ENCODE measurements at places on chromosomes 12 and 14.

GRCh38 chr14:58100735-58101368 lies 51.2 kb downstream of the ARMH4 start:
- DNase-seq: no peak
- no peak overlapping the region for H3K27ac ChIP-seq
- H3K36me3 ChIP-seq: no peaks in the 10 kb centered on the region
- no peaks in the 10 kb centered on the region for H3K4me1 ChIP-seq
- H3K27me3 ChIP-seq: peaks cover 8% of the 10 kb centered on the region
- H3K4me3 ChIP-seq: no peak overlapping the region

- no peak for DNase-seq
- peaks cover 4% of the 10 kb centered on the region for H3K27me3 ChIP-seq
- H3K27ac ChIP-seq: no peak overlapping the region
- no peaks in the 10 kb centered on the region for H3K4me1 ChIP-seq
- H3K36me3 ChIP-seq: no peaks in the 10 kb centered on the region
These were observed 13.8 kb upstream of the DGLUCY start for GRCh38 chr14:91100102-91100501.

GRCh38 chr14:23589606-23590005 lies 11.0 kb upstream of the JPH4 start:
- peaks cover 5% of the 10 kb centered on the region for H3K4me1 ChIP-seq
- no peaks in the 10 kb centered on the region for H3K36me3 ChIP-seq
- DNase-seq: no peak

DNA sequence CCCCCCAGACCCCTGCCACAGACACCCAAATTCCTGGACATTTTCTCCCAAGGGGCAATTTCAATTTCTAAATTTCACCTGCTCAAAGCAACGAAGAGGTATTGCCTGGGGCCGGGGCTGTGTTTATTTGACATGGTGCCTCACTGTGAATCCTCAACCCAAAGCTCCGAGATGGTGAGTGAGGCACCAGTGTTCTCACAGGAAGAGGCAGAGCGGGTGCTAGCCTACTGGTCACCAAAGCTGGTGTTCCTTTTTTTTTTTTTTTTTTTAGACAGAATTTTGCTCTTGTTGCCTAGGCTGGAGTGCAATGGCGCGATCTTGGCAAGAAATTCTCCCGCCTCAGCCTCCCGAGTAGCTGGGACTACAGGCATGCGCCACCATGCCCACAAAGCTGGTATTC lies 14.8 kb upstream of the SH2B3 start:
- no peak overlapping the region for H3K27ac ChIP-seq
- H3K27me3 ChIP-seq: peaks cover 4% of the 10 kb centered on the region
- H3K4me1 ChIP-seq: no peaks in the 10 kb centered on the region
- no peak overlapping the region for H3K4me3 ChIP-seq
- H3K36me3 ChIP-seq: no peaks in the 10 kb centered on the region
- no peak for DNase-seq

GRCh38 chr12:61797266-61797665 lies 462.9 kb upstream of the USP15 start:
- H3K36me3 ChIP-seq: no peaks in the 10 kb centered on the region
- no peak overlapping the region for H3K4me3 ChIP-seq
- H3K27me3 ChIP-seq: no peaks in the 10 kb centered on the region
- DNase-seq: no peak

- no peak overlapping the region for H3K4me3 ChIP-seq
- H3K27ac ChIP-seq: no peak overlapping the region
- H3K36me3 ChIP-seq: no peaks in the 10 kb centered on the region
These were observed 27.5 kb downstream of the WIF1 start for GRCh38 chr12:65093606-65094005.

DNA sequence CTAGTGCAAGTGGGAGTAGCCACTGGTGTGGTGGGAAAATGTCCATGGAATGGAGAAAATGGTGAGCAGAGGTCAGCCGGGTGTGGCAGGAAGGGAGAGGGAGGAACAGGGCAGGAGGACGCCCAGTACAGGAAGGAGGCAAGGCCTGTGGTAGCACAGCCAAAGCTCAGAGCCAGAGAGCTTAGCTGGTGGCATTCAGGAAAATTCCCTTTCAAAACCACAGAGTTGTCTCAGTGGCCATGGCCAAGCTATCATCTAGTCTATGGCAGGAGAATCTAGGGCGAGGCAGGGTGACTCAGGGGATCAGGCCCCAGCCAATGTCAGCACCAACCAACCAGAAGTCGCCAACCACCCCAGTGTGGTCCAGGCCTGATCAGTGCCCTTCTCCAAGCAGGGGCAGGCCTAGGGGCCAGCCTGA lies 67.7 kb upstream of the DDX11 start:
- no peaks in the 10 kb centered on the region for H3K27me3 ChIP-seq
- no peak overlapping the region for H3K4me3 ChIP-seq
- DNase-seq: no peak
- no peaks in the 10 kb centered on the region for H3K4me1 ChIP-seq
- H3K36me3 ChIP-seq: no peaks in the 10 kb centered on the region

- DNase-seq: no peak
- no peak within 1 kb of the TSS for H3K27ac ChIP-seq
- no peak within 1 kb of the TSS for H3K4me3 ChIP-seq
- no peaks in the 10 kb centered on the region for H3K27me3 ChIP-seq
- H3K36me3 ChIP-seq: no peaks in the 10 kb centered on the region
These were observed at the start of gene C14orf132 for GRCh38 chr14:96038920-96039632. Gene C14orf132, plus strand, starts transcription at chr14:96039362. Its CDS starts 139 bp downstream, at chr14:96039501.

- no peak overlapping the region for H3K27ac ChIP-seq
- H3K36me3 ChIP-seq: no peaks in the 10 kb centered on the region
- no peak overlapping the region for H3K4me3 ChIP-seq
- DNase-seq: peak; percentile 62
- H3K4me1 ChIP-seq: no peaks in the 10 kb centered on the region
These were observed 75.7 kb downstream of the MYRFL start for GRCh38 chr12:69900720-69901131.

DNA sequence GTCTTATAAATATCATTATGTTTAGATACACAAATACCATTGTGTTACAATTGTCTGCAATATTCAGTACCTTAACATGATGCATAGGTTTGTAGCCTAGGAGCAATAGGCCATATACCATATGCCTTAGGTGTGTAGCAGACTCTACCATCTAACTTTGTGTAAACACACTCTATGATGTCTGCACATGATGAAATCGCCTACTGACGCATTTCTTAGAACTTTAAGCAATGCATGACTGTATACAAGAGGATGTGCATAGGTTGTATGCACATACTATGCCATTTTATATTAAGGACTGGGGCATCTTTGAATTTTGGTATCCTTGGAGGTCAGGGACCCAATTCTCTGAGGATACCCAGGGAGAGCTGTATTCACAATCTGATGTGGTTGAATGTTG lies 10.1 kb upstream of the BTG1 start:
- H3K27ac ChIP-seq: no peak overlapping the region
- no peak for DNase-seq
- no peaks in the 10 kb centered on the region for H3K27me3 ChIP-seq
- H3K4me1 ChIP-seq: no peaks in the 10 kb centered on the region
- H3K36me3 ChIP-seq: no peaks in the 10 kb centered on the region

- H3K4me1 ChIP-seq: no peaks in the 10 kb centered on the region
- H3K27me3 ChIP-seq: no peaks in the 10 kb centered on the region
- H3K36me3 ChIP-seq: no peaks in the 10 kb centered on the region
- no peak overlapping the region for H3K4me3 ChIP-seq
- no peak overlapping the region for H3K27ac ChIP-seq
These were observed 97.1 kb upstream of the CDKN3 start for GRCh38 chr14:54299410-54300363.

DNA sequence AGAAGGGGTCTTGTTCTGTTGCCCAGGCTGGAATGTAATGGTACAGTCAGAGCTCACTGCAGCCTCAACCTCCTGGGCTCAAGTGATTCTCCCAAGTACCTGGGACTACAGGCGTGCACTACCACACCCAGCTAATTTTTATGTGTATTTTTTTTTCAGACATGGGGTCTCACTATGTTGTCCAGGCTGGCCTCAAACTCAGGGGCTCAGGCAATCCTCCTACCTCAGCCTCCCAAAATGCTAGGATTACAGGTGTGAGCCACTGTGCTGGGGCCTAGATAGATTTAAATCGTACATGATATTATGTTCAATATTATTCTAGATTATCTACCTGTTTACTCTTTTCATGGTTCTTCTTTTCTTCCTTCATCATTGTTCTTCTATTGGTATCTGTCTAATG lies 61.5 kb downstream of the IFT81 start:
- no peaks in the 10 kb centered on the region for H3K27me3 ChIP-seq
- no peaks in the 10 kb centered on the region for H3K4me1 ChIP-seq
- H3K36me3 ChIP-seq: no peaks in the 10 kb centered on the region
- no peak for DNase-seq
- H3K4me3 ChIP-seq: no peak overlapping the region

GRCh38 chr12:52895726-52896189 lies 9.1 kb downstream of the KRT8 start:
- no peak overlapping the region for H3K27ac ChIP-seq
- peaks cover 12% of the 10 kb centered on the region for H3K27me3 ChIP-seq
- H3K36me3 ChIP-seq: no peaks in the 10 kb centered on the region
- H3K4me1 ChIP-seq: no peaks in the 10 kb centered on the region
- no peak for DNase-seq

- no peak overlapping the region for H3K4me3 ChIP-seq
- no peaks in the 10 kb centered on the region for H3K36me3 ChIP-seq
- H3K4me1 ChIP-seq: no peaks in the 10 kb centered on the region
- H3K27ac ChIP-seq: no peak overlapping the region
These were observed 13.1 kb upstream of the ITGA5 start for GRCh38 chr12:54431911-54432814.

DNA sequence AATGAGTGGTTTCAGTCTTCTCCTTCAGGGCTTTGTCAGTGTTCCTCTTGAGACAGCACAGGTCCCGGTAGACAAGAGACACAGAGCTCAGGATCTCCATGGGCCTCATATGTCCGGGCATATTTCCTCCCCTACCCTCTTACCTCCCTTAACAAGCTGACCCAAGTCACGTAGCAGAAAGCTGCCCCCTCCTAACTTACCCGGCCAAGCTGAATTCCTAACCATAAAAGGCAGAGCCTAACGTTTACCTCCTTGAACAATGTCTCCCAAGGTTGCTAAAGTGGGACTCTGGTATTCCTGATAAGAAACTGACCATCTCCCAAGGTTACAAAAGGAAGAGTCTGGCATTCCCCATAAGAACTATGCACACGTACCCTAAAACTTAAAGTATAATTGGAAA lies 182.2 kb upstream of the USP15 start:
- no peaks in the 10 kb centered on the region for H3K4me1 ChIP-seq
- H3K27me3 ChIP-seq: peaks cover 5% of the 10 kb centered on the region
- DNase-seq: no peak

Measured in DND-41 (cell line).